ENCODE measurements at places on chromosomes 2 and 18. TPM values are rescaled to one million over a fixed set of nuclear protein-coding genes. Genes with fewer than 3 reads are reported as not detected.

DNA sequence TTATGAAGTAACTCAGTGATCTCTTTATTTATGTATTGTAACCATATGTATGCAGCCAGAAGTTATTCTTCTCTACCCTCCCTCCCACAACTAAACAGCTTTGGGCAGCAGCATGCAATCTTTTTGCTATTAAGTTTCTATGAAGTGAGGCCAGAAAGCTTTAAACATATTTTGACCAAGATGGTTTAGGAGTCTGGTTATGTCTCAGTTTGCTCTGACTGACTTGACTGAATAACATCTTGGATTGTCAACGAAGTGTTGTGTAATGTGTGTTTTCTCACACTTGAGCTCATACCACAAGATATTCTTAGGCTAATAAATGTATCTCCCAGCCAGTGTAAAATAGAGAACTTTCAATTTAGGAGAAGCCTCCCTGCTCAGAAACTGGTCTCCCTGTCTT is 104.3 kb downstream of the TTC27 start:
- no peak for DNase-seq
- no peak overlapping the region for H3K4me3 ChIP-seq
- no peaks in the 10 kb centered on the region for H3K4me1 ChIP-seq
- H3K27ac ChIP-seq, result no peak overlapping the region

GRCh38 chr18:24560511-24560981 is 100.1 kb downstream of the HRH4 start:
- H3K27me3 ChIP-seq, result no peaks in the 10 kb centered on the region
- DNase-seq, result no peak
- H3K4me1 ChIP-seq, result no peaks in the 10 kb centered on the region
- no peak overlapping the region for H3K4me3 ChIP-seq
- no peak overlapping the region for H3K27ac ChIP-seq

GRCh38 chr18:10032331-10033015 is 118.7 kb downstream of the VAPA start:
- peak overlapping the region; percentile 73 for H3K27ac ChIP-seq
- H3K4me1 ChIP-seq, result peaks cover 5% of the 10 kb centered on the region
- peak; percentile 70 for DNase-seq
- peaks cover 2% of the 10 kb centered on the region for H3K27me3 ChIP-seq
- peak overlapping the region; percentile 76 for H3K4me3 ChIP-seq

DNA sequence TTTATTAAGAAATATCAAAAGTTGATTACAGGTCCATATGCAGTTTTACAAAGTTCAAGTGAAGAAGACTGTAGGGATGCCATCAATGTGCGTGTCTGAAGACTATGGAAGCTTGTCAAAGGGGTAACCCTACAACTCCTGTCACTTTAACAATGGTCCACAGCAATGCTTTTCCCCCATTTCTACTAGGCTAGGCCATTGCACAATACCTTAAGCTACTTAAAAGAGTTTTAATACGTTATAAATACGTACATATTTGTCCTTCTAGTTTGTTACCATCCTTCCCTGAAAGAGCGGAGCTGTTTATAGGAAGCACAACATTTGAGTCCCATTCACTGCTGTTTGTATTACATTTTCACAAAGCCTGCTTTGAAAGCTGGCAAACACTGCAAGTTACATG is 26.7 kb downstream of the CNRIP1 start:
- H3K27me3 ChIP-seq, result peaks cover 20% of the 10 kb centered on the region
- no peaks in the 10 kb centered on the region for H3K36me3 ChIP-seq
- H3K4me3 ChIP-seq, result no peak overlapping the region
- DNase-seq, result no peak
- H3K27ac ChIP-seq, result no peak overlapping the region

- H3K36me3 ChIP-seq, result peaks cover 14% of the 10 kb centered on the region
- no peaks in the 10 kb centered on the region for H3K27me3 ChIP-seq
- DNase-seq, result no peak
- no peaks in the 10 kb centered on the region for H3K4me1 ChIP-seq
Observed at GRCh38 chr18:12334863-12335262, 26.8 kb downstream of the TUBB6 start.

DNA sequence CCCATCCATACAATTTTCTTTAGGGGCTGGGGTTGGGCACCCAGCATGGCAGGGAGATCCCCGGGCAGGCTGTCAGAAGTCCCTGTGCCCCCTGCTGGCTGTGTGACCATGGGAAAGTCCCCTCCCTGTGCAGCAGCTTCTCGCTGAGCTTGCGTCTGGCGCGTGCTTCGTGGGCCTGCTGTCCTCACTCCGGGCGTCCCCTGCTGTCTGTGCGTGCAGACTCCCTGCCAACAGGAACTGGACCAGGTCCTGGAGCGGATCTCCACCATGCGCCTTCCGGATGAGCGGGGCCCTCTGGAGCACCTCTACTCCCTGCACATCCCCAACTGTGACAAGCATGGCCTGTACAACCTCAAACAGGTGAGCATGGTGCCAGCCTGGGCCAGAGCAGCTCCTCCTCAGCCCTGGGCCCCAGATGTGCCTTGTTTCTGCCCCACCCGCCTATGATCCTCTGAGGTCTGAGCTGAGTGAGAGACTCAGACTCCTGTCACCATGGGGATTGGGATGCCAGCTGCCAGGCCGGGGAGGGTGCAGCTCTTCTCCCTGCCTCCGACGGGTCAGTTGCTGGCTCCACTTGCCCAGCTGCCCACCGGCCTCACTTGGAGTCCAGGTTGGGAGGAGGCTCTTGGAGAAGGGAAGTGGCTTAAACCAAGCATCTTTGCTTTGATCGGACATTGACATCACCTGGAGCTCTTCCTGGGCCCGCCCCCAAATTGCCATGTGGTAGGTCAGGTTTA is 28.6 kb downstream of the IGFBP2 start:
- no peak overlapping the region for H3K4me3 ChIP-seq
- peaks cover 2% of the 10 kb centered on the region for H3K36me3 ChIP-seq
- peaks cover 1% of the 10 kb centered on the region for H3K4me1 ChIP-seq
- no peak for DNase-seq
- H3K27me3 ChIP-seq, result no peaks in the 10 kb centered on the region
- H3K27ac ChIP-seq, result no peak overlapping the region

GRCh38 chr2:85435981-85436835 is 17.7 kb downstream of the SH2D6 start:
- no peak for DNase-seq
- H3K36me3 ChIP-seq, result no peaks in the 10 kb centered on the region
- no peak overlapping the region for H3K4me3 ChIP-seq
- no peaks in the 10 kb centered on the region for H3K27me3 ChIP-seq
- H3K4me1 ChIP-seq, result peaks cover 33% of the 10 kb centered on the region
- peak overlapping the region; percentile 93 for H3K27ac ChIP-seq

DNA sequence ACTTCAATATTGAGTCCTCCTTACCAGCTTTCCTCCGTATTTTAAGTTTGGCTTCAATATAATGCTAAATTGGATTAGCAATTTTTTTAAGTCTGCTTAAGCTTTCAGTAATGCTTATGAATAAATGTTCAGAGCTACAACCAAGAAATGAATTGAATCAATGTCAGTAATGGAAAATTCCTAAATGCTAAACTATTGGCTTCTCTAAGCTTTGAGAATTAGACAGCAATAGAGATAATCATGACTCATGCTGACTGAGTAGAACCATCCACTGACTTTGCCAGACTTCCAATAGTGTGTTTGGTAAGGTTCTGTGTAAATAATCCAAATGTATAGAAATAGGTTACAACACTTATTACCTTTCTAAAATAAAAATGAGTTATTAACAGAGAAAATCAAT is 8.9 kb upstream of the PDE1A start:
- no peak for DNase-seq
- H3K4me1 ChIP-seq, result no peaks in the 10 kb centered on the region
- H3K4me3 ChIP-seq, result no peak overlapping the region
- no peak overlapping the region for H3K27ac ChIP-seq
- H3K27me3 ChIP-seq, result no peaks in the 10 kb centered on the region

DNA sequence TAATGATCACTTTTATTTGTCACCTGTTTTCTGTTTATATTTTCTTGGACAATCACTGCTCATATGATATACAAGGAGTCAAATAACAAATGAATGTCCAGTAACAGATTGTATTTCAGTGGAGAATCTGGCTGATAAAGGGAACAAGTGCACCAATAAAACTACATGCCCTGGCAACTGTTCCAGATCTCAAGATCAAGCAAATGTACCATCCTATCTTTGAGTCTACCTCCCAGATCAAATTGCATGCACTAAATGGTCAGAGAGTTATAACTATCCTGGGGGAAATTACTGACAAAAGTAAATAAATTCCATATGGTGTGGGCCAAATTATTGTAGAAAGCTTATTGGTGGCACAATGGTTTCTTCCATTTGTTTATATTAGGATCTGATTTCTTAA is 452.8 kb downstream of the MBD2 start:
- DNase-seq, result no peak
- H3K27me3 ChIP-seq, result no peaks in the 10 kb centered on the region
- no peaks in the 10 kb centered on the region for H3K4me1 ChIP-seq
- no peak overlapping the region for H3K4me3 ChIP-seq
- H3K27ac ChIP-seq, result no peak overlapping the region
- no peaks in the 10 kb centered on the region for H3K36me3 ChIP-seq

DNA sequence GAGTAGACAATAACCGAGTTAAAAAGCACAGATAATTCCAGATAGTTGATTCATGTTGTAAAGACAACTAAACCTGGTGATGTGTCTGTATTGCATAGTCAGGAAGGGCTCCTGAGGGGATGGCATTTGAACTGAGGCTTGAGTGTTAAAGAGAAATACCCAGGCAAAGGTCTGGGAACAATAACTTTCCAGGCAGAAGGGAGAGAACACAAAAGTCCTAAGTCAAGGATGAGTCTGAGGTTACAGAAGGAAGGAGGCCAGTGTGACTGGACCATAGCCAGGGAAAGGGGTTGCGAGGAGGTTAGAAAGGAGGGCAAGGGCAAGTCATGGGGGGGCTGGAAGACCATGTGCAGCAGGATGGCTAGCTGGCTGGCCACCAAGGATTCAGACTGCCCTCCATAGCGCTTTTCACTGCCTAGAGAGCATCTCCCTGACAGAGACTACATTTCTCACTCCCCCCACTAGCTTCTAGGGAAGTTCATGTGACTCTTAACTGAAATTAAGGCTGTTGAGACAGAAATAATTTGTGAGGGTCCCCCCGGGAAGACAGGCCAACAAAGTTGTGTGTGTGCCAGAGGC is 135.5 kb upstream of the CREB1 start:
- no peak for DNase-seq
- H3K4me1 ChIP-seq, result no peaks in the 10 kb centered on the region
- H3K36me3 ChIP-seq, result no peaks in the 10 kb centered on the region
- H3K27ac ChIP-seq, result no peak overlapping the region

GRCh38 chr2:56207760-56208159 is 24.0 kb downstream of the CCDC85A start:
- H3K4me1 ChIP-seq, result no peaks in the 10 kb centered on the region
- no peak overlapping the region for H3K4me3 ChIP-seq
- no peaks in the 10 kb centered on the region for H3K27me3 ChIP-seq
- no peak overlapping the region for H3K27ac ChIP-seq
- no peaks in the 10 kb centered on the region for H3K36me3 ChIP-seq

The ACADL gene
- total RNA-seq, result not detected

The GAL3ST2 gene
- total RNA-seq, result 0.22 TPM
